Spinal cord (tissue), 10 donors: ENCODE measurements at places on chromosomes 16 and 17.
A peak's percentile ranks its signal among the peaks of the same experiment; 100 is the strongest.

GRCh38 chr17:41185001-41185400 lies 290 bp upstream of the KRTAP4-1 start:
- no peak for DNase-seq

GRCh38 chr17:2064980-2065785 lies 10.3 kb downstream of the HIC1 start:
- no peak for DNase-seq

DNA sequence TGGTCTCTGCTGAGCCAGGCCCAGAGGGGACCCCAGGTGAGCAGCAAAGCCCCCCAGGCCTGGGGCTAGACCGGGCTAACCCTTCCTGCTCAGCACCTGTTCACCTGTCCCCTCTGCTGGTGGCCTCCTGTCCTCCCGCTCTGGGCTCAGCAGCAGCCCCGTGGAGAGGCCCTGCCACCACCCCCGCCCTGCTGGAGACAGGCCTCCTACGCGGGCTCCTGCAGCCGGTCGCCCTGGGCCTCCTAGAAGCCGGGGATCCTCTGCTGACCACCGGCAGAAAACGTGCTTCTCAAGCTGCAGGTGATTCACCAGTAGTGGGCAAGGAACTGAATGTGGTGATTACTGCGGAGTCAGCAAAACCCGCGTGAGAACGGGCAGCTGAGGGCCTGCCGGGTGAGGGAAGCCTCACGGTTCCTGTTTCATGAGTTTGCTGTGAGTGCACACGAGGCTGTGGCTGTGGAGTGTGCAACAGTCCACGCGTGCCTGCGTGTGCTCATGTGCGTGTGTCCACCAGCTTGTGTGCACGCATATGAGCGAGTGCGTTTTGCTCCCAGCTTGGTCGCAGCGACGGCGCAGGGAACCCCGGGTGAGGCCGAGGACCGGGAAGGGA lies 792 bp downstream of the SECTM1 start:
- DNase-seq, result peak; percentile 73

GRCh38 chr17:16477666-16478065 lies 14.3 kb downstream of the LRRC75A start:
- DNase-seq, result no peak

GRCh38 chr16:79767421-79768275 lies 167.1 kb upstream of the MAF start:
- DNase-seq, result no peak

DNA sequence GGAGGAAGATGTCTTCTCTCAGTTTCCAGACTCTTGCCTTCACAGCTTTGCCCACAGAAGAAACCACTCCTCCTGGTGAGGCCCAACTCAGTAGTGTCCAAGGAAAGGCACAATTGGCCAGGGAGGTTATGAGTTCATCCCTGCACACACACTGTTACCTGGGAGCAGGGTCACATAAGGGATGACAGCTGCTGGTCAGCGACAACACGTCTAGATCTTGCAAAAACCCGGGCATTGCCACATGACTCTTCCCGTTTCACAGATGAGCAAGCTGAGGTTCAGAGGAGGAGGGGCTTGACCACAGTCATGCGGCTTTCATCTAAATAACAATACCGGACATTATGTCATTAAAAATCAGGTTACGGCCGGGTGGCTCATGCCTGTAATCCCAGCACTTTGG lies 186.0 kb downstream of the COPRS start:
- no peak for DNase-seq

DNA sequence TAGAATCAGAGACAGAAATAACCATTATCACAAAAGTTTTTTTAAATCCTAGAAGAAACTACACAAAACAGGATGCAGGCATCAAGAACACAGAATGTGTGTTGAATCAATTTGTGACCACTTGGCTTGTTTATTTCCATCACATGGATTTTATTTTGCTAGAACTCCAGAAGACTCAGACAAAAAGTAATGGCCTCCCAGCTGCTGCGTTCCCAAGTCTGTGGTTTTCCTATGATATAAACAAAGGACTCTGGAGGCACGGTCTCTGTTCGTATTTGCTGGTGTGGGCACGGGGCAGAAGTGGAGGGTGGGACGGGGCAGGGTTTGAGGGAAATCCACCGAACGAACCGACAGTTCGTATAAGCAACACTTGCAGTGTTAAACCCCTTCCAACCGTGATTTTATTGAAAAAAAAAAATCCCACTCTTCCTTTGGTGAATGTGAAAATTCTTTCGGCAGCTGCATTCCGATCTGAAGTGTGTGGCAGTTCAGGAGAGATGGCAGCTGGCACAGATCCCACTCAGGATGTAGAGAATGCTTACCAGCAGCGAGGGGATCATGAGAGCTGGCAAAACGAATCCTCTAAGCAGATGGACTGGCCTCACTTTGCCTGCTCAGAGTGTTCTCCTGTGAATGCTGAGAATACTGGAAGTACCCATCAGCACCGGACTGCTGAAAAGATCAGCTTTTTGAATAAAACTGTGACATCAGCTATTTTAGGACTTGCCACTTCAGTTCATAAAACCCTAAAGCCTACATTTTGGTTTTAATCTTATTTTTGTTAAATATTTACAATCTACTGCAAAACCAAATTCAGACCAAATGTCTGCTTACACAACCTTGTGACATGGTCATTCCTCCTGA lies 165.2 kb downstream of the VPS53 start:
- no peak for DNase-seq

DNA sequence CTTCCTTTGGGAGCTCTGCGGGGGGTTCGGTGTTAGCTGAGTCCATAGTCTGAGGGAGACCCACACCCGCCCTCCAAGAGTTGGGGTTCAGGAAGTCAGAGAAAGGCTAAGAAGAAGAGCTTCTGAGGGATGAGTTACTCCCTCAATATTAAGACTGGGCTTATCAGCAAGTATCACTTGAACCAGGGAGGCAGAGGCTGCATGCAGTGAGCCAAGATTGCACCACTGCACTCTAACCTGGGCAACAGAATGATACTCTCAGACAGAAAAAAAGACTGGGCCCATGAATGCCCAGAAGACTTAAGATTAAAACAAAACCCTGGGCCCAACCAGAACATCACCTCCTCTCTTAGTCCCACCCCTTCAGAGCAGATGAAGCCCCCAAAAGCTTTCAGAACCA lies 6.0 kb downstream of the NKIRAS2 start:
- no peak for DNase-seq

DNA sequence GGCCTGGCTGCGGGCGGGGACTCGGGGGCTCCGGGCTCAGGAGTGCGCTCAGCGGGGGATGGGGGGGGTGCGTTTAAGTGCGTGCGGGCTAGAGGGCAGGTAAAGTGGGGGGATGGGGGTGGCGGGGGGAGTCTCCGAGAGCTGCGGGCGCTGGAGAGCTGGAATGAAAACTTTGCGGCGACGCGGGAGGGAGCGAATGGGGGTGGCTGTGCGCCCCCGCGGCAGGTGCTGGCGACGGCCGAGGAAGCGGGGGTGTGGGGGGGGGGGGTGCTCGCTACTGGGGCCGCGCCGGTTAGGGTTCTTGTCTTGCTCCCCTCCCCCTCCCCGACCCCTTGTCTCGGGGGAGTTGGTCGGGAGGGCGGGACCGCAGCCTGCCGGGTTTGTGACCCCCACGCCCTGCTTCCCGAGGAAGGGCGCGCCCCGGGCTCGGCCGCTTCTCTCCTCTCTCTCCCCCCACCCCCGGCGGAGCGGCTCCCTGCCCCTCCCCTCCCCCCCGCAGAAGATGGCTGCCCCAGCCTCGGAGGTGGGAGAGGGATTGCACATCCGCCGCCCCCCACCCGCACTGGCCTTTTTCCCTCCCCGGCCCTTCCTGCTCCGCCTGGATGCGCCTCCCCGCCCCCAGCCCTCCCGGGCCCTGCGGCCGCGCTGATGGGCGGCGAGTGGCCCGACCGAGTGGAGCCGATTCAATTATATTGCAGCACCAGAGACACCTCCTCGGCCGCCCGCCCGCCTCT lies 649 bp downstream of the GSE1 start:
- no peak for DNase-seq

- DNase-seq, result no peak
Measured at GRCh38 chr16:11435576-11435975, 90.3 kb downstream of the RMI2 start.

GRCh38 chr17:15490634-15491261 lies 23.3 kb upstream of the CDRT4 start:
- peak; percentile 11 for DNase-seq

DNA sequence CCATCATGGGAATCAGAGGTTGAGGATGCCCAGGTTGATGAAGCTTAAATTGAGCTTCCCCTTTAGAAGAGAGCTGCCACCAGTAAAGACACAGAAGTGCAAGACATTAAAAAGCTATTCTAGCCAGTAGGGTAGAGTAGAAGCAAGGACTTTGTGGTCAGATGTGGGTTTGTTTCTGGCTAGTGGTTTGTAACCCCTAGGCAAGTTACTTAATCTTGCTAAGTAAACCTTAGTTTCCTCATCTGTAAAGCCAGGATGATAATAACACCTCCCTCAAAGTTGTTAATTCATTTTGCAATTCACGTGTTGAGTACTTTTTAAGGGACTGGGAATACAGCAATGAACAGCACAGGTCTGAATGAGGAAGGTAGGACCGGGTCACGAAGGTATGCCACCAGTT lies 3.6 kb downstream of the SNTB2 start:
- DNase-seq, result no peak

GRCh38 chr16:35868630-35869029 lies 2409.2 kb downstream of the TP53TG3F start:
- no peak for DNase-seq

GRCh38 chr17:37518826-37519225 lies 29.1 kb downstream of the DUSP14 start:
- no peak for DNase-seq

- no peak for DNase-seq
Measured at GRCh38 chr17:27596566-27597187, 34.3 kb upstream of the LGALS9 start.

GRCh38 chr16:30741461-30741914 lies 6.7 kb upstream of the PHKG2 start:
- DNase-seq, result no peak

- no peak for DNase-seq
Measured at GRCh38 chr17:3972931-3973330, 8.7 kb upstream of the ATP2A3 start.

DNA sequence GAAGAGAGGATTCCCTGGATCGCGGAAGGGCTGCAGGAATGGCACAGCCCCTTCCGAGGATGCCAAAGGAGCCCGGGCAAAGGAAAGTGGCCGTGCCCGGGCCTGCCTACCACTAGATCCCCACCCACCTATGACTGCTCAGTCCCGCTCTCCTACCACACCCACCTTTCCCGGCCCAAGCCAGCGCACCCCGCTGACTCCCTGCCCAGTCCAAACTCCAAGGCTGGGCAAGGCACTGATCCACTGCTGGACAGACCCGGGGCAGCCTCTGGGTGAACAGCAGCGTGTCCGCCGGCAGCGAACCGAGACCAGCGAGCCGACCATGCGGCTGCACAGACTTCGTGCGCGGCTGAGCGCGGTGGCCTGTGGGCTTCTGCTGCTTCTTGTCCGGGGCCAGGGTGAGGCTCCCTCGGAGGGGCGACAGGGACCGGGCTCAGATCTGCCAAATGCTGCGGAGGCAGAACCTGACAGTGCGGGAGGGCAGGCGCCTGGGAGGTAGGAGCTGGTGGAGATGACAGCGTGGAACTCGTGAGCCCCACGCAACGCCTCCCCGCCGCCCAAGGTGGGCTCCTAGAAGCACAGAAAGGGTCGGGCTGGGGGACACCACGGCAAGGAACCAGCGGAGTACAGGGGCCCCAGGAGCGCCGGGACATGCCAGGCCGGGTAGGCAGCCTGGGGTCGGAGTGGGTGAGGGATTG lies at the start of gene CES2:
CES2 (plus strand) TSS at position 203 of the 698 bp plus-strand sequence; CDS start at position 323, 120 bp downstream.
- DNase-seq, result no peak

DNA sequence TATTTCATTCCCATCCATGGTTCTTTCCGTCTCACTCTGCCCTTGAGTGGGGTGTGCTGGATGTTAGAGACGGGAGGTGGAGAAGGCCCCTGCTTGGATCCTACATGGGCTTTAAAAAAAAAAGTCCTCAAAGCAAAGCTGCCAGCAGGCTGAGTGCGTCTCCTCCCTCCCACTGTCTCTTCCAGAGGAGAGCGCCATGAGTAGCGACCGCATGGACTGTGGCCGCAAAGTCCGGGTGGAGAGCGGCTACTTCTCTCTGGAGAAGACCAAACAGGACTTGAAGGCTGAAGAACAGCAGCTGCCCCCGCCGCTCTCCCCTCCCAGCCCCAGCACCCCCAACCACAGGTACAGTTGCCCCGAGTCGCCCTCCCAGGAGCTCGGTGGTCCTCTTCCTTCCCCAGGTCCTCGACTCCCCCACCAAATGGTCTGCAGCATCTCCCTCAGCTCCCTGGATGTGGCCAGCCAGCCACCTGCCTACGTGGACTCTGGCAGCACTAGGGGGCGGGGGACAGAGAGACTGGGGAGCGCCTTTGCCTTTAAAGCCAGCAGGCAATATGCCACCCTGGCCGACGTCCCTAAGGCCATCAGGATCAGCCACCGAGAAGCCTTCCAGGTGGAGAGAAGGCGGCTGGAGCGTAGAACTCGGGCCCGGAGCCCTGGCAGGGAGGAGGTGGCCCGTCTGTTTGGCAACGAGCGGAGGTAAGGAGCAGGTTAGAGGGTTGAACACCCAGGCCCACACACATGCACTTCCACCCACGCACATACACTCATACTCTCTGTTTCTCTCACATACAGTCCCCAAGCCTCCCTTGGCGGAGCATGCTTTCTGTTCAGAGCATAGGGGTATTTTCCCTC lies 68.2 kb downstream of the PLD6 start:
- no peak for DNase-seq

DNA sequence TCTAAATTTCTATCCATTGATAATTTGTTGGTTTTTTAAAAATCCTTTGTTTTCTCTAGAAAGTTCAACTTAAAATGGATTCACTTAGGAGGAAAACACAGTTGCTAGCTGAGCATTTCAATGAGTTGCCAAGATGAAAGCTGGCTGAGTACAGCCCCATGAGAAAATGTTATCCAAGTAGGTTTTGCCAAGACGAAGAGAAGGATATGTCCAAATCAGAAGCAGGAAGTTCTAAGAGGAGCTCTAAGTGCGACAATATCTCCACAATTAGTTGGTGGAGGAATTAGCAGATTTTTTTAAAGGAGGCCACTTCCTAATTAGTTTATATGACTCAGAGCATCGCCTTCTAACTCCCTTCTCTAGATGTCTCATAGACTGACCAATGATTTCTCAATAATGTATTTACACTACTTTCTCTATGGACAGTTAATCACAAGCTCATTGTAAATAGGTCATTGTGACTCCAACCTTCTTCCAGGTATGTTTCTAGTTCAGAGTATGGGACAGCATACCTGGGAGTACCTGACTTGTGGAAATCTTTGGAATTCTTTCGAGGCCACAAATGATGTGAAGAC lies 873.3 kb upstream of the SOX9 start:
- peak; percentile 24 for DNase-seq

GRCh38 chr17:65156185-65156834 lies 19.1 kb downstream of the RGS9 start:
- no peak for DNase-seq

GRCh38 chr16:58435779-58436178 lies 43.5 kb downstream of the GINS3 start:
- no peak for DNase-seq

DNA sequence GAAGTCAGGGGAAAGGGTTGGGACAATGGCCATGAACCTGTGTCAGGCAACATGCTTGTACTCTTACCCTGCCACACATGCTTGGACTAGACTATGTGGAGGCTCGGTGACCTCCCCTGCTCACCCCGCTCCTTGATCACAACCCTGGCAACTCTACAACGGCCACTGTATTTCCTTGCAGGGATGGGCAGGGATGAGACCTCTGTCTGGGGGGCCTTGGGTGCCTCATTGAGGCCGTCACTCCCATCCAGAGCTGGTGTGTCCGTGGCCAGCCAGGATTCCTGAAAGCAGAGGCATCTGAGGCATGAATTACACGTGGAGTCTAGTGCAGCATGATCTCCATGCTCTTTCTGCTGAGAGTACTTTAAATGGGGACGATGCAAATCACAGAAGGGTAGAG lies 948 bp downstream of the PLA2G15 start:
- no peak for DNase-seq

GRCh38 chr17:81727324-81728031 lies 15.4 kb downstream of the SLC25A10 start:
- no peak for DNase-seq
